ENCODE measurements at places on chromosomes 12 and 14.

DNA sequence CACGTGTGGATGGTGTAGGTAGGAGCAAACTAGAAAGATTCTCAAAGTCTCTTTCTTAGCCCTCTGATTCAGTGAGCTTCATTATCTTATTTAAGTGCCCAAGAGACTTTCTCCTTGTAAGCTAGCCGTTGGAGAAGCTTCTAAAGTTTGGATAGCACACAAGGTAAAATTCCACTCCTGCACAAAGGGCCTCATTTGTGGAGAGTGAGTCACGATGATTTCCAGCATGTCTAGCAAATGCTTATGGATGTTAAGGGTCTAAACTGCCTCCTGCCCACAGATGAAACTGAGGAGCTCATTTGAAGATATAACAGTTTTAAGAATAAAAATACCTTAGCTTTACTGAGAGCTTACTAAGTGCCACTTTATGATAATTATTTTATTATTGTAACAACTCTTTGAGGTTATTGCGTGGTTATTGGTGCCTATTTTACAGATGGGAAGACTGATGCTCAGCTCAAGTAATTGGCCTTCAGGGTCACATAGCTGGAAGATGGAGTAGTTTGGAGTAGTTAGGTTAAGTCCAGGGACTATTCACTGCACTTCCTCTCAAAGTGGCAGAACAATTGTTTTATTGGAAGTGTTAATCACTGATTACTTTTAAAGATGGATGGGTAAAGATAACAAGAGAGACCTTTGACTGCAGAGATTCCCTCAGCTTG lies 78.7 kb upstream of the HIF1A start:
- peak; percentile 88 for DNase-seq

- no peak for DNase-seq
These were observed 1296.9 kb upstream of the SEL1L start for GRCh38 chr14:82830596-82830995.

- DNase-seq, result peak; percentile 25
These were observed 37.1 kb downstream of the CMAS start for GRCh38 chr12:22083167-22083566.

DNA sequence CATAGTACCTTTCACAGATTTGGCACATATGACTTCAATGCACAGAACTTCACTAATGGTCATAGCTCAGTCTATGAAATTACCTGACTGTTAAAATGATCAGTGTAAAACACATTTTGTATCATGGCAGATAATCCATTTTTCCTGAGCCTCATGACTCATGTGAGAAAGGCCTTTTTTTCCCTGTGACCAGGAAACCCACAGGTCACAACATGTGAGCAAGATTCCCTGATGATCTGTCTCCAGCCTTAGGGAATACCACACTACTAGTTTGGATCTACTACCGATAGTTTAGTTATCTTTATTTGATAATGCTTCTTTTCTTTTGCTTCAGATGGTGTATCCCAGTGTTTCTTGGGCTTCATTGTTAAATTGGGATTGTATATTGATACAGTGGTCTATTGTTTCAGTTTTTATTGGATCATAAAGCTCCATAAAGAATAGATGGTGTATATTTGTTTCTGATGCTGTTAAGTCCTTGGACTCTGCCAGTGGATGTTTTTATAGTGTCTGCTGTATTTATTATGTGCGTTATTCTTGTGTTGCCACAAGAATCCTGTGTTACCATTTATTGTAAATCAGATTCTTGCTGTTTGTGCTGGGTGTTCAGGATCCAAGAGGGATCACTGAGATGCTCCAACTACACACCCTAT lies 248.7 kb upstream of the PELI2 start:
- DNase-seq, result no peak

DNA sequence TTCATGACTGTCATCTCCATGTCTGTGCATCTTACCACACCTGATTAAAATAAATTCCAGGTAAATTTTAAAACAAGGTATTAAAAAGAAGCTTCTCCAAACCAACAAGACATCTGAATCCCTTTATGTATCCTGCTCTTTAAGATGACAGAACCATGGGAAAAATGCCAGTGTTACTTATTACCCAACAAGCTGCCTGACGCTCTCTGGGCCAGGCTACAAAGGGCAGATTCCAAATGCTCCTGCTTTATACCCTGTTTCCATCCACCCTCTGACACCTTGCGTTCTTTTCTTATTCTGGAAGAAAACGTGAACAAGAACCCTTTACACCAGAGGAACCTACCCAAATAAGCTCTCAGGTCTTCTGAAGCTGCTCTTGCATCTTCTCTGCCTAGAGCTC lies 70.7 kb downstream of the SLC8A3 start:
- no peak for DNase-seq

DNA sequence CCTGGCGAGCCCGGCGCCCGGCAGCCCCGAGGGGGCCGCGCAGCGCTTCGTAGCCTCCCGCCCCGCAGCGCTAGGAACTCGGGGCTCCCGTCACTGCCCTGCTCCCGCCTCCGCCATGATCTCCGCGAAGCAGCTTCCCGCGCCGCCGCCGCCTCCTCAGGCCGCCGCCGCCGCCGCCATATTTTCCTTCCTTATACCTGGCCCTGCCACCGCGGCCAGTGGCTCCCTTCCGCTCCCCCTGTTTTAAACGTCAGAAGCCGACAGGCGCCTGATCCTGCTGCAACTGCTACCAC lies 286 bp downstream of the PPP4R3A start:
- no peak for DNase-seq

DNA sequence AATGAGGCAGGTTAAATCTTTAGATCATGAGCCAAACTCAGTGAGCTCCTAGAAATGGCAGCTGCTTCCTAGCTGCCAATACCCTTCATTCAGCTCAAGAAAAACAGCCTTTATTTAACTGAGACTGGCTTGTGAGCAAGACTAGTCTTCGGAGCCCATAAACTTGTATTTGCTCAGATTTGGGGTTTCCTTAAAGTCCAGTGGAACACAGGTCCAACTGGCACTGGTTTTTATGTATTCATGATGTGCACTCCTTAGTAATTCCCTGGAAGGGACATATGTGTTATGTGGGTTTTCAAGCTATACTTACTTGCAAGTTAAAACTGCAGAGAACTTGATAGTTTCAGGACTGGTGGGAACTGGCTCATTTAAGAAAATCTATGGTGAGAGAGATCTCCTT lies 380.1 kb upstream of the TMEM132C start:
- no peak for DNase-seq

- DNase-seq, result peak; percentile 82
These were observed 11.8 kb downstream of the P2RX7 start for GRCh38 chr12:121144416-121144914.

- DNase-seq, result no peak
These were observed 7.3 kb downstream of the HOXC5 start for GRCh38 chr12:54040148-54040494.

GRCh38 chr12:2958432-2959191 lies 585 bp upstream of the TEAD4 start:
- DNase-seq, result peak; percentile 59

DNA sequence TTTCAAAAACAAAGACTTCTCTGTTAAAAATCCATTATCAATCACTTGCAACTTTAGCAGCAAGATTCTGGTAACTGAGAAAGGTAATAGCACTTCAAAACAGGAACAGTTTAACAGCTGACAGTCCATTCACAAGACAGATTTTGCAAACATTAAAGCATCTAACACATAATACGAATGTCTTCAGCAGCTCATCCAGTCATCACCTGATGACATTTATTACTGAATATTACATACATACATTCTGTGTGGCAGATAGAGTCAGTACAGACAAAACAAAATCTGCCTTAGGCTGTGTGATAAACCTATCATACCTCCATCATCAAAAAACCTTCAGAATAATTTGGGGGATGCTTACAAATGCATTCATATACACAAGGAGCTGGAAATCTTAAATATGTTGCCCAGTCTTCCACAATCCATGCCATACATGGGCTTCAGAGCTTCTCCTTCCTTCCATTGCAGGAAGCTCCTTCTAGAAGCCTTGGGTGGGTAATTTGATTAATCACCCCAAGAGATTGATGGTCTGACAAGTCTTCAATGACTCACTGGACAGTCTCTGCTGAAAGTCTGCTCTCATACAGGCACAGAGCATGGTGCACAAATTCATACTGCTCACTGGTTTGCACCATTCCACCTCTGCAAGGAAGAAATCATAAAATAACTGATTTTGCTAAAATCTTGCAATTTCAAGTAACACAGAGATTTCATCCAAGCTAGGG lies 1.6 kb upstream of the PTPRB start:
- DNase-seq, result no peak

DNA sequence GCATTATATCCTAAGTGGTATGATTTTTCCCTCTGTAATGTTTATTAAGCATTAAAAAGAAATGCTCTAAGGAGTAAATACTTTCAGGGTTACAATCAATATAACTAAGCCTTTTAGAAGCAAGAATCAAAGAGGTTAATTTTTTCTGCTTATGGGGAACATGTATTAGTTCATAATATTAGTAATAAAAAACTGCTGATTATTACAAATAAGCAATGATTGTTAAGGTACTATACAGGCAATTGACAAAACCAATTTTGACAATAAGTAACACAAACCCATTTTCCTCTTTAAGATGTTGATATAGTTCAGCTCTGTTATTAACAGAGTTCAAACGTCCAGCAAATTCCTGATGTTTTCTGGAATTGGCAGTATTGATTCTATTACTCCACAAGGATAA lies 31.8 kb downstream of the INTS13 start:
- no peak for DNase-seq

- no peak for DNase-seq
These were observed 12.1 kb upstream of the CDH24 start for GRCh38 chr14:23069413-23069806.

Measured in iris pigment epithelial cell (primary cell).